ENCODE measurements at places on chromosomes 11 and 22.

DNA sequence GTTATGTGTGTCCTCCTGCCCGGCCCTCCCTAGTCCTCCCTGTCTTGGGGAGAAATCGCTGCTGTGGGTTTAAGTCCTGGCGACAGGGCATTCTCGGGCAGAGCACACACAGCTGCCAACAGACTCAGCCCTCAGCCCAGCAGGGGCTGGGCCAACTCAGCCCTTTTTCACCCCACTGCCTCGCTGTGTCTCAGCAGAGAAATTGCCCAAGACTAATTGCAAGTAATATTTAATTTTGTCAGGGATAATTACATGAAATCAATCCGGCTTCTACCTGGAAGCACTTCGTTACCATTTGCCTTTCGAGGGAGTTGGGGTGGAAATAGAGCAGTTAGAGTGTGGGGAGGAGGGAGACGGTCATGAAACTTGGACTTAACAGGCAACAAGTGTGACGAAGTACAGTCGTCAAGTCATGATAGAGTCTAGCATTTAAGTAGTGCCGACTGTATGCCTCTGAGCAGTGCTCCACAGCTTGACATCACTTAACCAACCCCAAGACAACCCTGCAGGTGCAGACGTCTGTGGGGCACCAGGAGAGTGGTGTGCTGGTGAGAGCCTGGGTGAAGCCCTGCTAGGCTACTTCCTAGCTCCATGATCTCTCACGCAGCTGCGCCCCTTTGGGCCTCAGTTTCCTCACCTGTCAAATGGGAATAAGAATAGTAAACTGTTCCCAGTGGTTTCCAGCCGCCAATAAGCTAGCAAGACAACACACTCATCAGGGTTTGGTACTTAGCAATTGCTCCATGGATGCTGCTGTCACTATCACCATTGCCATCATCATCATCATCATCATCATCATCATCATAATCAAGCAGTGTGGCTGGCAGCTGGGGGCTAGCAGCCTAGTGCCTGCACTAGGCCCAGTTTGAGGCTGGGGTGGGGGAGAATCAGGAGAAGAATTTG is 29.2 kb downstream of the MN1 start:
- DNase-seq, result no peak

DNA sequence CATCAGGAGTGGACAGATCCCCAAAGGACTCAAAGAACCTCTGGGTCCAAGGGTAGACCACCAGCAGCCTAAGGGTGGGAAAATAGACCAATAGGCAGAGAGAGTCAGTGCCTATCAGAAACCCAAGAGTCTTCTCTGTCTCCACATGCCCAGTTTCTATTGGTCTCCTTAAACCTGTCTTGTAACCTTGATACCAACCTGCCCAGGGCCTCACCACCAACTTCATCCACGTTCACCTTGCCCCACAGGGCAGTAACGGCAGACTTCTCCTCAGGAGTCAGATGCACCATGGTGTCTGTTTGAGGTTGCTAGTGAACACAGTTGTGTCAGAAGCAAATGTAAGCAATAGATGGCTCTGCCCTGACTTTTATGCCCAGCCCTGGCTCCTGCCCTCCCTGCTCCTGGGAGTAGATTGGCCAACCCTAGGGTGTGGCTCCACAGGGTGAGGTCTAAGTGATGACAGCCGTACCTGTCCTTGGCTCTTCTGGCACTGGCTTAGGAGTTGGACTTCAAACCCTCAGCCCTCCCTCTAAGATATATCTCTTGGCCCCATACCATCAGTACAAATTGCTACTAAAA is at the start of gene HBB:
TSS of gene HBB (minus strand) at position 340 of the 579 bp plus-strand sequence. CDS start at position 290, 50 bp downstream.
- no peak for DNase-seq

DNA sequence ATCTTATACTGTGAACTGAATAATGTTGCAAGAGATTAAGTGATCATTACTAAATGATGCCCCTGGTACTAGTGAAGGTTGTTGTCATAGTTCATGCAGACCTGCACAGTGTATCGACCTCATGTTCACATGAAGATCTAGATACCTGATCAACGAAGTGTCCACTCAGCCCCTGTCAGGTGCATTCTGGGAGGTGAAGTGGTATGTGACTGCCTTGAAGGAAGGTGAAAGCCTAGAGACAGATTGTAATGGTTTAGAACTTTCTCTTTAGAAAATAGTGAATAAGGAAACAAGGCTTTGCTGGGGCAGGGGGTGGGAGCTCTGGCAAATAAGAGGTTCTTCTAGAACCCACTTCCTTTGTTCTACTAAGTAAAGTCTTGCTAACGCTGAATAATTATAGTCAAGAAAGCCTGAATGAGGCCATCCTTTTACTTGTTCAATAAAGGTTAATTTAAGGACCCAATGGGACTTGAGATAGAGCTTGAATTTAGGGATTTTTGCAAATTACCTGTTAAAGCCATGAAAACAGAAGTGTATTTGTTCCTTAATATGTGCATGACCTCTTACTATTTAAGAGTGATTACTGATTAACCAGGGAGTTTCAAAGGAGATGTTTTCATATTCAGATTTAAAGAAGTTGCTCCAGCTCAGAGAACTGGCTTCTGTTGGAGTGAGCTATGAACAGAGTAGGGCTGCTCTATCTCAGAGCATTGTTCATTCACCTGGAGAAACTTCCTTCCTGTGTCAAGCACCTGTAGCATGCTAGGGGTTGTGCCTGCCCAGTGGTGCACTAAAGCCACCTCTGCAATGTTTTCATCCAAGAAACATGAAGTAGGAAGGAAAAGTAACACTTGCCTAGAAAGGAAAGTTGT is 45.3 kb downstream of the C22orf31 start:
- no peak for DNase-seq

DNA sequence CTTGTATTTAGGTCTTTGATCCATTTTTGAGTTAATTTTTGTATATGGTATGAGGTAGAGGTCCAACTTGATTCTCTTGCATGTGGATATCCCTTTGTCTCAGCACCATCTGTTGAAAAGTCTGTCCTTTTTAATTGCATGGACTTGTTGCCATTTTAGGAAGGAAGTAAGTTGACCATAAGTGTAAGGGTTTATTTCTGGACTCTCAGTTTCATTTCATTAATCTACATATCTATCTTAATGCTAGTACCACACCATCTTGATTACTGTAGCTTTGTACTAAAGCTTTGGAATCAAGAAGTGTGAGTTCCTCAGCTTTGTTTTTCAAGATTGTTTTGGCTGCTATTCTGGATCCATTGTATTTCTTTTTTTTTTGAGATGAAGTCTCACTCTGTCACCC is 31.4 kb downstream of the CBL start:
- DNase-seq, result no peak

DNA sequence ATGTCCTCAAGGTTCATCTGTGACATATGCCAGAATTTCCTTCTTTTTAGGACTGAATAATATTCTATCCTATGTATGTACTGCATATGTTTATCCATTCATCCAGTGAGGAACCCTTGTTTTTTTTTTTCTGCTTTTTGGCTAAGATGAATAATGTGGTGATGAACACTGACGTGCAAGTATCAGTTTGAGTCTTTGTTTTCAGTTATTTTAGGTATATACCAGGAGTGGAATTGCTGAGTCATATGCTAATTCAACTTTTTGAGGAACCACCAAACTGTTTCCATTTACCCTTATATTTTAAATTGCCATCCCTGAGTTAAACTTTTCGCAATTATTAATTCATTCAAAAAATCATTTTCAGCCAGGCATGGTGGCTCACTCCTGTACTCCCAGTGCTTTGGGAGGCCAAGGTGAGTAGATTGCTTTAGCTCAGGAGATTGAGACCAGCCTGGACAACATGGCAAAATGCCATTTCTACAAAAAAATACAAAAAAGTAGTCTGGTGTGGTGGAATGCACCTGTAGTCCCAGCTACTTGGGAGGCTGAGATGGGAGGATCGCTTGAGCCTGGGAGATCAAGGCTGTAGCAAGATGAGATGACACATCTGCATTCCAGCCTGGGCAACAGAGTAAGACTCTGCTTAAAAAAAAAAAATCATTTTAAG is 64.2 kb downstream of the MICAL2 start:
- no peak for DNase-seq

DNA sequence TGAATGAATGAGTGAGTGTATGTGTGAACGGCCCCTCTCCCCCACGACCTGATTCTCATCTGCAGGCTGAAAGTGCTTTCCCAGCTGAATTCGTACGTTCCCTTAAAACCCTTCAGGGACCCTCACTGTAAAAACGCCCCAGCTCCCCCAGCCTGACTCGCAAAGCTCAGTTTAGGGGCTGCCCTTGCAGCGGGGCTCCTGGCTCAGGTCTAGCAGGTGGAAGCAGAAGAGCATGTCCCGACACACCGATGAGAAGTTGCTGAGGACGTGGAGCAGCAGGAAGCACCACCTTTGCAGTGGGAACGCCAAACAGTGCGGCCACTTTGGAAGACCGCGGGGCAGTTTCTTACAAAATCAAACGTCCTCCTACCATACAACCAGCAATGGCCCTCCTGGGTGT is 3.6 kb upstream of the MRPL23 start:
- DNase-seq, result peak; percentile 57

- peak; percentile 43 for DNase-seq
These were observed 67.1 kb downstream of the MYEOV start for GRCh38 chr11:69361048-69361447.

- no peak for DNase-seq
These were observed 201.1 kb downstream of the CADM1 start for GRCh38 chr11:115302946-115303703.

GRCh38 chr22:24961217-24961844 is 8.8 kb downstream of the KIAA1671 start:
- DNase-seq, result no peak

DNA sequence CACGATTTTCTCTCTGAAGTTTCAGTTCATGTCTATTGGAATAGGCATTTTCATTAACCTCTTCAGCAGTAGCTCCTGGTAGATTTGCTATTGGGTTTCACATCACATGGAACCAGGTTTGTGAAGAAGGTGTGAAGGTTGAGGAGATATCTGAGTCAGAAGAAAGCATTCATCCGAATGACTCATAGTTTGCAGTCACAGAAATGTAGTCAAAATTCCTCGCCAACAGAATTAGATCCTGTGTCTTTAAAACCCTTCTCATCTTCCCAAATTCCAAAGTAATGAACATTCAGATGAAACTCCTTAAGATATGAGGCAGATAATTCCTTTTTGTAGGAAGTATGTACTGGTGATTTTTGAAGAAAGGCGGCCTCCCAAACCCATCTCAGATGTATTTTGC is 125.0 kb upstream of the LARGE1 start:
- no peak for DNase-seq

DNA sequence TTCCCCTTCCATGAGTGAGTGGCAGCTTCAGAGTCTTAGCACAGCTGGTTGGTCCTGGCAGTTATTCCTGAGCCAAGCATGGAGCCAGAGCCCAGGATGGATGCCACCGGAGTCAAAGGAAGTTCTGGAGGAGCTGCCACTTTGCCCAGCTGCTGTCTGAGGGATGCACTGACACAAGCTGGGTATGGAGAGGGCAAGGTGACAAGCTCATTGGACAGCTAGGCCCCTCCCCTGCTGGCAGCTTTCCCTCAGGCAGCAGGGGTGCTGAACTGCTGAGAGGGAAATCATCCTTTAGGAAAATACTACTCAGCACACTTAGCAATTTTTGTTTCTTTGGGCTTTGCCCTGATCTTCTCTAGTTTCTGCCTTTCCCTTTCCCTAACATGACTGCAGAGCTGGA is 99.3 kb upstream of the SESN3 start:
- DNase-seq, result no peak

GRCh38 chr11:26762089-26762488 is 40.2 kb upstream of the SLC5A12 start:
- DNase-seq, result no peak

DNA sequence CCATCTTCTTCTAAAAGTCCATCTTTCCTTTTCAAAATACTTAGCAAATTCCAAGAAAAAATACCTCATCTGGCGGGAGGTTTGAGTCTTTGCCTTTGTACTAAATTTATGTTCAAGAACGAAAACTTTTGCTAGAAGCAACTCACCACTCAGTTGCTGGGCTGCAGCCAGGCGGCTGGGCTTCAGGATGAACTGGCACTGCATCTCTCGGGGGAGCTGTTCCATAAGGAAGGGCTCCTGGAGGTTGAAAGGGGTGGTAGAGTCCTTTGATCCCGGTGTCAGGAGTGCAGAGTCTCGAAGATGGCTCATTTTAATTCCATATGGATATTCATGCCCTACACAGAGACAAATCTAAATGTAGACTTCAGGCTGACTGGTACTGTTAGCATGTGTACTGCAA is 105.8 kb downstream of the ARHGAP20 start:
- no peak for DNase-seq

- no peak for DNase-seq
These were observed 12.4 kb upstream of the MAPK11 start for GRCh38 chr22:50282361-50283155.

- DNase-seq, result no peak
These were observed 19.6 kb downstream of the GDPD5 start for GRCh38 chr11:75505916-75506692.

- no peak for DNase-seq
These were observed 1.6 kb upstream of the OMP start for GRCh38 chr11:77101043-77101537.
